ENCODE measurements at places on chromosomes 3 and 15. TPM values are rescaled to one million over a fixed set of nuclear protein-coding genes. Genes with fewer than 3 reads are reported as not detected.

DNA sequence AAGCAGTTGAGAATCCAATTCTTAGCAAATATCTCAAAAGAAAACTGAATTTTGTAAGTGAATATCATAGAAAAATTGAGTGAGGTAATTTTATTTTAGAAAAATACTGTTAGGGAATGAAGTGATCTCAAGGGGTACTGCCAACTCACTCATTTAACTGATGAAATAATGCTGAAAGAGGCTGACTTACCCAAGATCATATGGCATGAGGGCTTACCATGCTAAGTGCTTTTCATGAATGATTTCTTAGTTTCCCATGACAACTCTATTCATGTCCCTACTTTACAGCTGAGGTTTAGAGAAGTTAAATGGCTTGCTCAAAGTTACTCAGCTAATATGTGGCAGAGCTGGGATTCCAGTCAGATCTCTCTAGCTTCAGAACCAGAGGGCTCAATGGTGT is 30.6 kb downstream of the CCDC14 start:
- H3K4me3 ChIP-seq = no peak overlapping the region
- H3K27ac ChIP-seq = no peak overlapping the region
- no peak for DNase-seq
- no peaks in the 10 kb centered on the region for H3K36me3 ChIP-seq
- no peaks in the 10 kb centered on the region for H3K27me3 ChIP-seq

DNA sequence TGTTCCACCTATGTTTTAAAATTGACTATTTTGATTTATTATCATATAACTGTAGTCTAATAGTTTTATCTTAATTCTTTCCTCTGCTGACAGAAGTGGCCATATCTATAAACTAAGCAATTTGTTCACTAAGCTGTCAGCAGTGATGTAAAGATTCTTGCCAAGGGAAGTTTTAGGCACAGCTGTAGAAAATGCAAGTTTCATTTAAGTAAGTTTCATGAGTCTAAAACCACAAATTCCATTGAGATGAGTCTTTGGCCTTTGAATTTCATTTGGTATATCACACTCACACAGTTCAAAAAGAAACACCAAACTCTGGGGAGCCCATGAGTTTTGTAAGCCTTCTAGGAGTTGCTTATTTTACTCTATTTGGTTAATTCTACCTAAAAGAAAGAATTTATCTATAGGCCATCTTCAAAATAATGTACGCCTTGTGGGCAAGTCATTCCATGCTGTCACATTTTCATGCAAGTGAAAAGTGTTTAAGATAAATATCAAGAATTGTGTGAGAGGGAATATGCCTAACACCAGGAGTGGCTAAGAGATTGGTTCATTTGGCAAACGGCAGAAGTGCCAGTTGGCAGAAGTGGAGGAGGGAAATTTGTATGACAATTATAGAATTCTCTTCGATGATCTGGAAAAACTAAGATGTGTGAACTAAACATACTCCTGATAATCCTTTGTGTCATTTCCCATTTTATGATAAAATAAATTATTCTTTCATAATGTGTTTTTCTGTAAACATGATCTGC is 292.9 kb downstream of the ZIC4 start:
- DNase-seq = no peak
- no peaks in the 10 kb centered on the region for H3K36me3 ChIP-seq
- no peaks in the 10 kb centered on the region for H3K4me1 ChIP-seq
- H3K27me3 ChIP-seq = no peaks in the 10 kb centered on the region

- H3K4me1 ChIP-seq = no peaks in the 10 kb centered on the region
- no peak overlapping the region for H3K27ac ChIP-seq
- no peak overlapping the region for H3K4me3 ChIP-seq
- no peaks in the 10 kb centered on the region for H3K27me3 ChIP-seq
Measured at GRCh38 chr3:37833302-37834186, 28.1 kb upstream of the CTDSPL start.

- no peak for DNase-seq
- H3K4me3 ChIP-seq = no peak overlapping the region
- no peaks in the 10 kb centered on the region for H3K27me3 ChIP-seq
- no peaks in the 10 kb centered on the region for H3K36me3 ChIP-seq
Measured at GRCh38 chr3:144058713-144059112, 87.1 kb downstream of the DIPK2A start.

Gene ARGFX
- not detected for total RNA-seq

Gene MYO5C
- total RNA-seq = 128 TPM

Gene CASR
- total RNA-seq = not detected

Gene IGSF11
- total RNA-seq = not detected
